GM13976 (cell line): ENCODE measurements at places on chromosomes 1 and 21.
A peak's percentile ranks its signal among the peaks of the same experiment; 100 is the strongest.

DNA sequence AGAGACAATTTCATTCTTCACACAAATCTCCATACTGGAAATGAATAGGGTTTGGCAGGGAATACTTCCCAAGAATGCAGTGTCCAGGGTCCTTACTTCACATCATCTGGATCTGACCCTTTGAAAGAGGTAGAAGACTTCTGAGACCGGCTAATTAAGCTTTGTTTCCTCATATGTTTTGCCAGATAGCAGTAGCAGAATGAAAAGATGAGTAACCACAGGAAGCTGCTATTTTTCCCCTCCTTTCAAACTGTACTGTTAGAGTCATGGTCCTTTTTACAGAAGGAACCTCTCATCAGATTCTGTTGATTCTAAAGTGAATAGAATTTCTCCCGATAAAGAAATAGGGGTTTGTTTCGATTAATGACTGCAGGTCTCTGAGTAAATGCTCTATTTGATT lies 1.4 kb upstream of the OLFML3 start:
- DNase-seq = no peak

DNA sequence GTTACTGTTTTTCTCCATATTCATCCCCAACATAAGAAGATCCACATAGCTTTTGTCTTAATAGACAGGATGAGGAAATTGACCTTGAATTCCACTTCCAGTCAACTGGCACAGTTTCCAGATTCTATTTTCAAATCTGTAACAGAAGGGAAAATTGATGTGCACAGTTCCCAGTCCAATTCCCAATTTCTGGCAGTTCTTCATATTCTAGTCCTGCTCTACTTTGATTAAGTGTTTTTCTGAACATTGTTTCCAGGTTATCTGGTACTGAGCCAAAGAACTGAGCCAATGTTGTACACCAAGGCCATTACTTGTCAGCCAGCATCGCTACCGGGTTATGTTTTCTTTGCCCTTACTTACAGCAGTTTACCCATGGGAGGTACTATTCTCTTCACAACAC lies 1755.4 kb downstream of the PLA2G4A start:
- DNase-seq = no peak

GRCh38 chr1:54996359-54996868 lies 2.3 kb upstream of the BSND start:
- peak; percentile 95 for DNase-seq

GRCh38 chr1:241352401-241352800 lies 4.6 kb downstream of the RGS7 start:
- DNase-seq = no peak

DNA sequence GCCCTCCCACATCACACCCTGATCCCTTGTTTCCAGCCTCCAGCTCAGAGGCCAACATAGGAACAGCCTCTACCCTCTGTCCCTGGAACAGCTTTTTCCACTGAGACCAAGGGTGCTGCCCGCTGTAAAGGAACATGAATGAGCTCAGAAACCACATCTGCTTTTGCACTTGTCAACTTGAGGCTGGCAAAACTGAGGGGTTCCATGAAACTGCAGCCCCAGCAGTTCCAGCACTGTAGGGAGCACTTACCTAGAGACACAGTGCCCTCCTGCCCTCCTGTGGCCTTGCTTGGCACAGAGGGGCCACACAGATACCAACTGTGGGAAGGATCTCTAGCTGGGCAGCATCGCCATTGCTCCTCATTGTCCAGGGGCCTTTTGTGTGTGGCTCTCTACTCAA lies 51.7 kb downstream of the ITPKB start:
- no peak for DNase-seq
